ENCODE measurements at places on chromosomes 4 and X.

DNA sequence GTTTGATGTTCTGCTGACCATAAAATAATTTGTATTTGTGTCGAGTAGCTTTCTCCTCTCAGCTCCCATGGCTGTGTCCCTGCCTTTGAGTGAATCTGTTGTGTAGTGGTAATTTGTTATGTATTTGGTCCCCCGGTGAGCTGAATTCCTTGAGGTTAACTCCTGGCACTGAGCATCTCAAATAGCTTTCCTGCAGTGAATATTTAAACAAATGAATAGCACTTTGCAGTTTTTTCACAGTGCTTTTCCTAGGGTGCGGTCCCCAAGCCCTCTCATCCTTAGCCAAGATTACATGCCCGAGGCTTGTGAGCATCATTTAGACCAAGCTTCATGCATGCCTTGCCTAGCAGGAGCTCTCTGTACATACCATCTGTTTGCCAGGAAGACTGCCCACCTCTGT, 74.2 kb downstream of the CLDN34 start:
- no peak for DNase-seq

- DNase-seq = peak; percentile 86
Measured at GRCh38 chr4:38663801-38664705, at the start of gene KLF3. Gene KLF3, plus strand, starts transcription at chr4:38664199. Its CDS starts 16,427 bp downstream, at chr4:38680626.

DNA sequence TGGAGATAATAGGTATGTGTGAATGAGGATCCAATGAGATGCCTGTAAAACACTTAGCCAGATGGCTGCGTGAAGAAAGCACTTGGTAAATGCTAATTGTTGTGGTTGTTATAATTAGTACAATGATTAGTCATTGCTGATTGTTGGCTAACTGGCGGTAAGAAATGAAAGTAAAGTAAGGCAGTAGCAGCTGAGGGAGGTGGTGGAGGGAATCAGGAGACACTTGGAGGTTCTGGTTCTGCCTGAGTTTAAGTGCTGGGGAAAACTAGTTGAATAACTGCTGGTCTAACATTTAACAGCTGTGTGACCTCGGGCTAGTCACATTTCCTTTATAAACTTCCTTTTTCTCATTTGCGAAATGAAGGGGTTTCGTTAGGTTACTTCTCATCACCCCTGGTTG, 30.9 kb downstream of the CD38 start:
- DNase-seq = peak; percentile 16

GRCh38 chr4:147488556-147488955, 7.7 kb downstream of the EDNRA start:
- no peak for DNase-seq

DNA sequence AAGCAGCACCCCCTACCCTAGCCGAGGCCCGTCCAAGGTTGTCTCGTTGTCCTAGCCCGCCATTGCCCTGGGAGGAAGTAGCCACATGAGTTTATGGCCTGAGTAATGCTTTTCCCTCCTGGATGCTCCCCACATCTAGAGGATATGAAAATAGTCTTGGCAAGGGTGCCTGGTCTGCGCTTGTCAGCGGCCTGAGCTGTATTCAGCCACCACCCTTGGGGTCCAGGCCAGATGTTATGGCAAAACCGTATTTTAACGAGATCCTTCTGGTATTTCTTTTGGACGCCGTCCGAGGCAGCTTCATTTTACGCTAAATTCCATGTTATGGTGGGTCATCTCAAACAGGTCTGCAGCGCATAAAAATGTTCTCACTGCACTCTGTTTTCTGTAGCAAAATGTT, 89.3 kb downstream of the GPR143 start:
- DNase-seq = no peak

DNA sequence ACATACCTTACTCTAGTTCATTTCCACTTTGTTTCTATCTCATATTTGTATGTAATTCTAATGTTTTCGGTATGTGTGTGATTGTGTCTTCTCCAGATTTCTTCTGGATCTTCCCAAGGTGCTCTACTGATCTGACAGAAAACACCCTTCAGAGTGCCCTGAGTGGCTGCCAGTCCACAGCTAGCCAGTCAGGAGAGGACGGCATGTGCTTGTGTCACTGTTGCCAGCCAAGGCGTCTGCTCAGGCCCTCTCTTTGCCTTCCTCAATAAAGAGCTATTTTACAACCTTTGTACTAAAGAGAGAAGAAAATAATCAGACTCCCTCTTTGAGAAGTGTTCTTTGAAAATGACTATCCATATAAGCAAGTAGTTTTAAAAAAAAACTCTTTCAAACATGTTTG, 29.0 kb downstream of the CD99L2 start:
- DNase-seq = no peak

GRCh38 chrX:15483891-15484290, 9.2 kb downstream of the PIR start:
- no peak for DNase-seq

Measured in endothelial cell of umbilical vein (primary cell).